ENCODE measurements at places on chromosomes 4 and X.

DNA sequence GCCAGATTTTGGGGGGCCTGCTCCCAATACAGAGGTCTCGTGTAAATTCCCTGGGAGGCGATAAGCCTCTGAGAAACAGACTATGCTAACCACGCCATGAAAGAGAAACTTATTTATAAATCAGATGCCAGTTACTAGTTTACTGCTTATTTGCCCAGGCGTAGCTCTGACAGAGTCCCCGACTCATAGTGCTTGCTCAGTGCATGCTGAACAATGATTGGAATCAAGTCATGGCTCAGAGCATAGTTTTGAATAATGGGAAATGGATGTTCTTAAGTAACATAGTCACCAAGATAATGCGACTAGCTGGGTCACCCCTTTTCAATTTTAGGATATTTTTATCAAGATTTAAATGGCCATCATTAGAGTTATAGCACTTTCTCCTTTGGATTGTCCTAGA, 39.9 kb downstream of the HTT start:
- DNase-seq, result no peak

DNA sequence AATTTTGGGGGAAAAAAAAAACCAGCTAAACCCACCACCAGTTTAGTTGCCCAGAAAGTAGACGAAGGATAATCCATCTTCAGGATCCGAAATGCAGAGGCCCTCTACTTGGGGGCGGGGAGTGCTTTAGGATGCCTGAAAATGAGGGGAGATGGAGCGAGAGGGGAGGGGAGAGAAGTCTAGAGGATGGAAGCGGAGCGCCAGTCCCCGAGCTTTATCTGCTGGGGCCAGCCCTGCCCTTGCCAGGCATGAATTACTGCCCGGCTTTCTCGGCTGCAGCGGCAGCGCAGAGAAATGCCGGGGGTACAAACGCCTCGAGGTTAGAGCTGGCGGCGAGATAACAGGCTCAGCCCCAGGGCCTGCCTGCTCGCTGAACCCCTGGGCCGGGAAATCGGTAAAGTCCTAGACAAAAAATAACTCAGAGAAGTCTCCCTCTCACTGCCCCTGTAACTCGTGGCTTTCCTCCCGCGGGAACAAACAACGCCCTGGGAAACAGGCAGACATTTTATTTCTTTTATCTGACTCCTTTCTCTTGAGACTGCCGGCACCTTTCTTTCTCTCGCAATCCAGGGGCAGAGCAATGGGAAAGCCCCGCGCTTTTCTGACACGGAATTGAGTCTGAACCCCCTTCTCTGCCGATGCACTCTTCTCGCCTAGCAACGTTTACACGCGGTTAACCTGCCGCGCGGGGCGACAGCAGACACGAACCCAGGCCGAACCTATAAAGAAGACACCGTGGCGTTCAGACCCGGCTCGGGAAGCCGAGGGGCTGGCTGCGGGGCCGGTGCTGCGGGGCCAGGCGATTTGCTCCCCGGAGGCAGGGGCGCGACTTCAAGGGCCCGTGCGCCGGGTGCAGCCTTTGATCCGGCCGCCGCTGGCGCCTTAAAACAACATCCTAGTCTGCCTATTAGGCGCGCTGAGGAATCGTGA, 3.1 kb upstream of the MSX1 start:
- no peak for DNase-seq

- DNase-seq, result no peak
Observed at GRCh38 chr4:183318656-183319055, 1.4 kb downstream of the CLDN22 start.

DNA sequence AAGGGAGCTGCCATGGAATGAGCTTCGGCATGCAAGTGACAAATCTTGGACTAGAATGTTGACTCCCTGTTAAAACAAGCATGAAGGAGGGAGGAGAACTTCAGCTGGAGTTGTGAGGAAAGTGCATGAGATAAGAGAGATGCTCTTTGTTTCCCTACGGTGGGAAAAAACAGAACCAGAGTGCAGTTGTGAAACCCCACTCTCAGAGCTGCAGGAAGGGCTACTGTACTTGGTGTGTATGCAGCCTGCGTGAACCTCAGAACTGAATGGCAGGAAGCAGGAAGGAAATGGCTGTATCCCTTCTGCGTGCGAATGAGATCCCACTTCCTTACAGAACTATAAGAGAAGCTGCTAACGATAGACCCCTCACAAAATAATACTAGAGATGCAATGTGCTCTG, 57.2 kb downstream of the EGF start:
- no peak for DNase-seq

GRCh38 chr4:145808848-145809512, 129.0 kb downstream of the C4orf51 start:
- DNase-seq, result no peak

DNA sequence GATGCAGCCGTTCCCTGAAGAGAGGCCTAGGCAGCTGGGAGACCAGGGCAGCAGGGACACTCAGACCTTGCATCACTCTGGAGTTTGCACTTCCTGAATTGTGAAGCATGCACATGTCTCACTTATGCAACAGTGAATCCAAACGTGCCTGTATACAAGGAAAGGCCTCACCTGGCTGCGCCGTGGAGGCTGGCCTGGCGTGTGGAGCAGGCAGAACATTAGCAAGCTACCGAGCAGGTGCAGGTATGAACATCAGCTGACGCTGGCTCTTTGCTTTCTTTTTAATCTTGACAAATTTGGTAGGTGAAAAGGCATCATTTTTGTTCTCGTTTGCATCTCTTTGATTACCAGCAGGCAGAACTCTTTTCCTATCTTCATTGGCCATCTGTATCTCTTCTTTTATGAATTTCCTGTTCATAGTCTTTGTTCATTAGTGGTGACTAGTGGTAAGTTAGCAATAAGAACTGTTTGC, 37.1 kb upstream of the IRAK1 start:
- DNase-seq, result no peak

- DNase-seq, result no peak
Observed at GRCh38 chrX:118216087-118216486, 99.5 kb upstream of the KLHL13 start.

DNA sequence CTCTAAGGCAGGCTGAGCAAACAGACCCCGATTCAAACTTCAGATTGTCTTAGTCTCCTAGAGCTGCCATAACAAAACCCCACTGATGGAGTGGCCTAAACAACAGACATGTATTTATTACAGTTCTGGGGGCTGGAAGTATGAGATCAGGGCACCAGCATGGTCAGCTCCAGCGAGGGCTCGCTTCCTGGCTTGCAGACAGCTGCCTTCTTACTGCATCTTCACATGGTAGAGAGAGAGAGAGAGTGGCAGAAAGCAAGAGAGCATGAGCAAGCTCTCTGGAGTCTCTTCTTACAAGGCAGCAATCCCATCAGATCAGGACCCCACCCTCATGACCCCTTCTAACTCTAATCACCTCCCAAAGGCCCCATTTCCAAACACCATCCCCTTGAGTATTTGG, 22.3 kb upstream of the SORCS2 start:
- DNase-seq, result no peak

DNA sequence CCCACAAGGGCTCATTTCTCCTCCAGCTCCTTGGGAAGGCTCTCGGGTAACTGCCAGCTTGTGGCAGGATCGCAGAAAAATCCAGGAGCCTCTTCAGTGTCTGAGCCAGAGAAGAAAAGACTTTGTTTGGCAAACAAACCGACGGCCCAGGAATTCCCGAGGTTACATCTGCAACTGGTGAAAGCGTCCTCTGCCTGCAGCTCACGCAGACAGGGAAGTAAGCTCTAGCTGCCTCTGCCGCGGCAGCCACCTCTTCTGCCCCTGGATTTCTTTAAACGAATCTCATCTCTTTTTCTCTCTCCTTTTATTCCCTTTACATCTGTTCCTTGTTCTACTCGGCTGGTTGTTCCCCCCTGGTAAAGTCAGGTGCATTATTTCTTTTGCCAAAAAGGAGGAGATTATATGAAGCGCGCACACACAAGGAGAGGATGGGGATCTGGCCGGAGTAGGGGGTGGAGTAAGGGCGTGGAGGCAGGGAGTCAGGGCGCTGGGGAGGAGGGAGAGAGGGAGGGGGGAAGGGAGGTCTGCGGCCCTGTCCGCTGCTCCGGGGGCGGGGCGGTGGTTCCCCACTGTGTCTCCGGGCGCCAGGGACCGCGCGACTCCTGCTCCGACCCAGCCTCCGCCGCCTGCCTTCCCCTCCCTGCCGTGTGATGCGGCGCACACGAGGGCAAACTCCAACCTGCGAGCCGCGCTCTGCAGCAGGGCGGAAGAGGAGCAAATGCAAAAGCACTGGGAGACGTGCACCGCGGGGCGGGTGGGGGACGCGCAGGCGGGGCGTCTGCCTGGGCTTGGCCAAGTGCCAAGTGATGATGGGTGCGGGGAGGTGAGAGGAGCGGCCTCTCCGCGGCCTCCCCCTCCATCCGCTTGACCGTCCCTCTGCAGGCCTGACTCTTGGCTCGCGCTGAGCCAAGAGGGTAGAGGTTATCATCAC, at the start of gene DCHS2:
Gene DCHS2, minus strand, starts transcription at position 459 of the 931 bp plus-strand sequence. Its CDS starts 444 bp downstream, at position 15.
- DNase-seq, result no peak

GRCh38 chr4:41365681-41366080, 109.0 kb downstream of the UCHL1 start:
- DNase-seq, result no peak

DNA sequence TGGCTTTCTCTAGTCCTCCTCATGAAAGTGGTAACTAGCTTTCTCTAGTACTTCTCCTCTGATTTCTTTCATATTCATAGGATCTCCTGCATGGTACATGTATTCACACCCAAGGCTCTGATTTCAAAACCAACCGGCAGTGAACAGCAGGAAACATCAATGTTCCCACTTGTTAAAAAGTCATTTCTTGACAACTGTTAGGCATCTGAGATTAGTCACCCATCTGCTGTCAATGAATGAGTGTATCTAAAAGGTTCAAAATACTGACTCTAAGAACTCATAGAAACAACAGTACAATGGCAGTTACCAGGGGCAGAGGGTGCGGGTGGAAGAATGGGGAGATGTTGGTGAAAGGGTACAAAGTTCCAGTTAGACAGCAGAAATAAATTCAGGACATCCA, 31.5 kb upstream of the PUDP start:
- DNase-seq, result no peak

GRCh38 chrX:8306291-8306925, 135.3 kb upstream of the VCX2 start:
- no peak for DNase-seq

GRCh38 chrX:87788976-87789375, 271.4 kb downstream of the KLHL4 start:
- DNase-seq, result no peak

DNA sequence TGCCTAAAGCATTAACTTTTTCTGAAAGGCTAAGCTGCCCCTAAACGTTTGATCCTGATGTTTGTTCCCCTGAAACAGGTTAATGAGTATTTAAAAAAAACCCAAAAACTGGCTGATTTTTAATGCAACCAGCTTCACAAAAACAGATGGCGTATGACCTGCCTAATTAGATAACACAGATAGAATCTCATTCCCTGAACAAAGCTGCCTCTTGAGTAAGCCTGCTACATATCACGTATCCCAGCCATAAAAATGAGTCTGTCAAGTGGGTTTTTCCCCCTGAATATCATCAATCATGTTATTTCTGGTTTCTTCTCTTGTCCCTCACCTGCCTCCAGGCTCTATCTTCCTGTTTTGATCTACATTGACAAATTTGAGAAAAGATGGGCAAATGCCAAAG, 154.2 kb upstream of the FAM9B start:
- DNase-seq, result no peak

GRCh38 chr4:189547559-189547958, 393.1 kb upstream of the FRG1 start:
- no peak for DNase-seq

GRCh38 chr4:41212616-41213203, 1.6 kb downstream of the APBB2 start:
- DNase-seq, result no peak

DNA sequence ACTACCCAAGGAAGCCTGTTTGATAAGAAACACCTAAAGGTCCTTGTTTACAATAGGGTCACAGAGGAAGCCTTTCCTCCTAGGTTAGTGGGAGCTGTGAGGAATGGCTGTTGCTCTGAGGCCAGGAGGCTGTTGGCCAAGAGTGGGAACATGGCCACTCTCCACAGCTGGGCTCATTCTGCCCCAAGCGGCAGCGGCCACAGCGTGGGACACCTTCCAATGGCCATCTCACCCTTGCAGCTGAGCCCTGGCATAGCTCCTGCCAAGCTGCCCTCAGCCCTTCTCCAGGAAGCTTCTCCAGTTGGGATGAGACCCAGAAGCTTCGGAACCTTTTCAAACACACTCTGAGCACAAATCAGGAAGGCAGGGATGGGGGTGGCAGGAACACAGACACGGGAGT, 111.8 kb upstream of the MAP3K15 start:
- DNase-seq, result no peak

DNA sequence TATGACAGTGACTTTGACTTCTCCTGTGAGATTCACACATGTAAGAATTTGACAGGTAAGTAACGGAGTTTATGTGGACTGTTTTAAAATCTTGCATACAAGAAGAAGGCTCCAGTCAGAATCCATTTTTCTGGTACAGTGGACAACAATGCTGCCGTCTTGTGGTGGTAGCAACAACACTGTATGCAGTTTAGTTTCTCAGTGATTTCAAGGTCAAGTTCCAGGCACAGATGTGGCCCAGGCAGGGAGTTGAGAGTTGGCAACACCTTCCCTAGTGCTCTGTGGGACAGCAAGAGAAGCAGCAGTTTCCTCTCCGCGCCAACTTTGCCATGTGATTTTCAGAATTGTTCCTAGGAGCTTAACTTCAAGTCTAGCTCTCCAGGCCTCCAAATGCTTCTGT, 56.0 kb upstream of the STPG2 start:
- DNase-seq, result no peak

DNA sequence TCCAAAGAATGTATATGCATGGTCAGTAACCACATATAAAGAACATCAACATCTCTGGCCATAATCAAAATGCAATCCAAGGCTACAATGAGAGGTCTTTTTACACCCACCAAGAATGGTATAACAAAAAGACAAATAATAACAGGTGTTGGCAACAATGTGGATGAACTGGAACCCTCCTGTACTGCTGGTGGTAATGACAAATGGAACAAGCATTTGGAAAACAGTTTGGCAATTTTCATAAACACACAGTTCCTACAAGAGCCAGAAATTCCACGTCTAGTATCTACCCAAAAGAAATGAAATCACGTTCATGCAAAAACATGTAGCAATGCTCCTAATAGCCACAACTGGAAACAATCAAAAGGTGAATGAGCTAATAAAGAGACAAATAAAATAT, 11.7 kb downstream of the UGT2B4 start:
- DNase-seq, result no peak

DNA sequence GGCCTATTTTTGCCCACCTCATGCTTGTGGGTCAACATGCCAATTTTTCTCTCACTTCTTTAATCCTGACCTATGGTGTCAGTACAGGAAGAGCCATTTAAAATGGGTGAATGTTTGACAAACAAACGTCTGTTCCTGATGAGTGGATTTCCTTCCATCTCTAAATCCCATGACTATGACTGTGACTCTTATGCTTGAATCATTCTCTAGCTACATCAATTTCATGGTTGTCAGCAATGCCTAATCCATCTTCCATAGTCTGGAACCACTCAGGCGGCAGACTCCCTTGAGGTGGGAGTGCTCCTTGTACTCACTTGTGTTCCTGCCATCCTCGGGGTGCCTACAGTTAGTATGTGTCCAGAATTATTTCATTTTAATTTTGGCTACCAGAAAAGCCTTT, 194.9 kb upstream of the RPS6KA3 start:
- no peak for DNase-seq

GRCh38 chr4:108172231-108172752, 3.6 kb upstream of the LEF1 start:
- no peak for DNase-seq

- DNase-seq, result no peak
Observed at GRCh38 chr4:154586296-154587033, 4.1 kb downstream of the FGA start.
